NCI-H526 treated with DMSO at 0.1 percent for 48 hours (cell line): ENCODE measurements at places on chromosomes 6 and 20.

DNA sequence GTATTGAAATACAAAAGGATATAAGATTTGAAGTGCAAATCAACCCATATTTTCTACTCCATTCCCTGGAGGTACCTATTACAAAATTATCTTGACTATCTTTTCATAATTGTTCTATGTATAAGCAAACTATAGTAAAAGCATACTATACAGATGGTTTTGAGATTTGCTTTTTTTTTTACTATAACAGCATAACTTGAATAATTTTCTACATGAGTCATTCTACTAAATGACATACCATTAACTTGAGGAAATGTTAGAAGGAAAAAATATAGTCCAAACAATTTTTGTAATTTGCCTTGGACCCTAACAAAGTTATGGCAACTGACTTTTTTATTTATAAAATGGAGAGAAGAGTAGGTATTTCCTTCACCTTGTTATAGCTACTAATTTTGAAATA, 472.7 kb downstream of the PKHD1 start:
- no peak for DNase-seq

DNA sequence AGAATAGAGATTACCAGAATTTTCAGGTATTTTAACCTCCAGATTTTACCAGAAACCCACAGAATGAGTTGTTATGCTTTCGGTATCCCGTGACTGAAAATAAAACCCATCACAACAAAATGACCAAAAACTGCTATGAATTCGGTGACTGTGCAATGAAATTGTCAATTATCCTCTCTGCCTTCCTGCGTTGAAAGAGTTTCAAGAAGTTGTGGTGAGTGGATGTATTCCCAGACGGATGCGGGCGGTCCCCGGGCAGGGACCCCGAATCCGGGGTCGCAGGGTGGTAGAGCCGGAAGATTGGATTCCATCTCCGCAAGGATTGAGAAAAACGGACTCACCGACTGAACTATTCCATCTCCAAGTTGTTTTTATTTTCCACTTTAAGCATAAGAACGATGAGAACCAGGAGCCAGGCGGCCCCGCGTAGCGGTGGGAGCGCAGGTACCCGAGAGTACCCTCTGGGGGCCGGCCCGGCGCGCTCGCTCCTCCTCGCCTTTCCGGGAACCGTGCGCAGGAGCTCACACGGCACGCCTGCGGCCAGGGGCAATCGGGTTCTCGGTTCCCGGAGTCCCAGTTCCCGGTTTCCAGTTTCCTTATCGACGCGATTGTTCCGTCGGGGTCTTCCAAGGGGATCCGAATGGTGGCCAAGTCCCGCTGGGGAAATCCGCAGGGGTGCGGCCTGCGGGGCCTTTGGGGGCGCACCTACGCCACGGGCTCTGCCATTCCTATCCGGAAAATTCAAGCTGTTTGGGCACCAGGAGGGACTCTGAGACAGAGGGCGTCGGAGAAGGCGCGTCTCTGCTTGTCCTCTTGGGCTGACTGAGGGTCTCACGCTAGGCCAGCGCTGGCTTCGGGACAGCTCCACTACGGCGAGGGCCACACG, 104.9 kb upstream of the PRDM1 start:
- DNase-seq: no peak

GRCh38 chr6:52821842-52822241, 18.2 kb upstream of the GSTA1 start:
- no peak for DNase-seq

- DNase-seq: no peak
Observed at GRCh38 chr20:50713657-50714101, 17.7 kb upstream of the PARD6B start.

- DNase-seq: no peak
Observed at GRCh38 chr6:157525918-157526425, 145.0 kb downstream of the ZDHHC14 start.

DNA sequence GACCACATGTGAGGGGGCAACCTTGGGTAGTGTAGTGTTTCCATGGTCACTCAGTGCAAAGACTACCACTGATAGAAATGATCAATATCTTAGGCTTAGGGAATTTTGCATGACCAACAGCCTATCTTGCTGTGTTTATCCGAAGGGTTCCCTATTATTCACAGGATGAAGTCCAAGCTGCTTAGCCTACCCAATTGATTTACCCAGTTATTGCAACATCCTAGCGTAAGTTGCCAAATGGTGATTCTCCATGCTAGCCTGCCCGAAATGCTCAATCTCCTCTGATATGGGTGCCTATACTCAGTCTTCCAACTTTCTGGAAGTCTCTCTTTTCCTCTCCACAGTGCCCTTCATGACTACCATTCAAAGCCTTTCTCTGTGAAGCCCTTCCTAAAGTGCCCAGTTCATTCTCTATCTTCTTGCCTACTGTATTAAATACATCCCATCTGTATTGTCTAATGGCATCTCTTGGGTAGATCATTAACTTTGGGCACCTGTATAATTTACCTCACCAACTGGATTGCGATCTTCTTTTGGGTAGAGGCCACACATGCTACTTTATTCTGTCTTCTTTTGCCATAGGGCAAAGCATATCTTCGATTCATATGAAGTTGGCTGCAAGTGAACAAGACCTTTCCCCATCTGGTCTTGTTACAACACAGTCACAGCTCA, 240.5 kb downstream of the CLIC5 start:
- no peak for DNase-seq

DNA sequence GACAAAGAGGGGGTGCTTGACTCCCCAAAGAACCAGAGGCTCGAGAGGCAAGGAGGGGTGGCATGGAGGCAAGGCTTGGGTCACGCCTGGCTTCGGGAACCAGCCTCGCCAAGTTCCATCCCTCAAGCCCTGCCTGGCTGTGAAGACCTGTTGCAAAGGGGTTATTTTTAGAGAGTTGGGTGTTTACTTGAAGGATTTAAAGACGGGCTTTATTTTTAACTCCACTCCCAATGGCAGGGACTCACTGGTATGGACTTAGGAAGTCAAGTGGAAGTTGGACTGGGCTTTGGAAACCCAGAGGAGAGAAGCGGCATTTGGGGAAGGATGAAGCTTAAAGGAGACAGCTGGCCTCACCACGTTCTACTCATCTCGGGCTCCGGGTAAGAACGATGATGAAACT, 43.1 kb downstream of the JPH2 start:
- DNase-seq: no peak
